NCI-H524 treated with DMSO at 0.1 percent for 48 hours (cell line): ENCODE measurements at places on chromosomes 5 and 9.

GRCh38 chr5:160363660-160364395, 6.6 kb downstream of the C1QTNF2 start:
- no peak for DNase-seq

DNA sequence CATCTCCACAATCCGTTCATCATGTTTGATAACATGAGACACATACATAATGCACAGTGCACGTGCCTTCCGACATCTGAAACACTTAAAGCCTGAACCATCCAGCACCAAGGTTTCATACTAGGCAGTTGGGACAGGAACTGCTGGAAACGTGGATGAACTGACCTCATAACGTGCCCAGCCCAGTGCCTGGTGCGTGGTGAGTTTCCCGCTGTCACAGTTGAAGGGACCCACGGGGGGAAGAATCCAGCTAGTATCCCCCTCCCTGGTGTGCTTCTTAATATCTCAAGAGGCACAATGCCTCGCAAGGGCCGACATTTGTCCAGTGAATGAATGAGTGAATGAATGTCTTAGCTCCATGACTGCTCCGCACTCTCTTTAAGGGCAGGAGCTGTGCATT, 23.2 kb downstream of the BARX1 start:
- no peak for DNase-seq

DNA sequence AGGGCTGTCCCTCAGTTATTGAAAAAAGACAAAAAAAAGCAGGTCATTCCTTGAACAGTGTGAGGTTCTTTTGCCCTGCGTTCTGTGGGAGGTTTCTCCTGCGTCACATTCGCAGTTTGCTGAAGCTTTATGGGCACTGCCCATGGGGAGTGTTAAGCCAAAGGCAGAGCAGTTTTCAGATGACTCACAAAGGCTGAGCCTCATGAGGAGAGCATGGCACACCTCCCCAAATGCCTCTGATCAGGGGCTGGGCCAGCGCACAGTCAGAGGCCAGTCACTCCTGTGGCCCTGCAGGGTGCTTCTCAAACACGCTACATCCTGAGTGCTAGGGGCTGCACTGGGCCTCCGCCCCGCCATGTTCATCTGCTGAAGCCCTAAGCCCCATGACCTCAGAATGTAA, 38.4 kb downstream of the IRX1 start:
- no peak for DNase-seq

GRCh38 chr5:160601046-160601445, 179.4 kb downstream of the PTTG1 start:
- DNase-seq = no peak

DNA sequence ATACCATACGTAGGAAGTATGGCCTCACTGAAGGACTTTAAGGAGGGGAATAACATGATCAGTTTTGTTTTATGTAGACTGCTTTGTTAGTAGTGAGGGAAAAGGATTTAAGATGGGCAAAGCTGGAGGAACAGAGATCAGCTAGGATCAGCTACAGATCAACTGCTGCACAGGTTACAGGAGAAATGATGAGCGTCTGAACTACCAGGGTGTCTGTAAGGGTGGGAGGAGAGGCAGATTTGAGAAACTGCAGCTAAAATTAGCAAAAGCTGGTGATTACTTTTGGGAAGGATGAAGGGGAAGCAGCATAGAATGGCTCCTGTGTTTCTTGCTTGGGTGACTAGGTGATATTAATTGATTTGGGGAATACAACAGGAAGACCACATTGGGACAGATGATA, 39.3 kb downstream of the VCP start:
- no peak for DNase-seq

GRCh38 chr9:88319936-88320747, 68.1 kb upstream of the SPIN1 start:
- no peak for DNase-seq

DNA sequence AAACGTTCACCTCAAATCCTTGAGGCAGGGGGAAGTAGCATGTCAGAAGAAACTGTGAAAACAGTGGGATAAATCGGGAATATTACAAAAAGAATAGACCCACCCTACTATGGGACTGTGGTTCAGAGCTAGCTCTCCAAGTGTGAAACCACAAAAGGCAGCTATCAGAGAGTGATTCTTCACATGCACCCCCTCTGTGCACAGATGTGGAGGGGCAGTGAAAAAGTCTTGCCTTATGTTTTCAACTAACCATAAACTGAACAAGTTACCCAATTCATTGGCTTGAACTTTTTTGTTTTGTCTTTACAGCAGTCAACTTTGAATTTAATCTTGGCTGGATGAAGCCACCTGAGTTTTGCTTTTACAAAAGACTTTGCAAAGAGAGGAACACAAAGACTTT, 98.8 kb upstream of the NR4A3 start:
- DNase-seq = no peak

GRCh38 chr5:2193542-2194235, 311.0 kb upstream of the IRX4 start:
- no peak for DNase-seq

GRCh38 chr5:42274913-42275312, 148.3 kb upstream of the GHR start:
- DNase-seq = no peak

DNA sequence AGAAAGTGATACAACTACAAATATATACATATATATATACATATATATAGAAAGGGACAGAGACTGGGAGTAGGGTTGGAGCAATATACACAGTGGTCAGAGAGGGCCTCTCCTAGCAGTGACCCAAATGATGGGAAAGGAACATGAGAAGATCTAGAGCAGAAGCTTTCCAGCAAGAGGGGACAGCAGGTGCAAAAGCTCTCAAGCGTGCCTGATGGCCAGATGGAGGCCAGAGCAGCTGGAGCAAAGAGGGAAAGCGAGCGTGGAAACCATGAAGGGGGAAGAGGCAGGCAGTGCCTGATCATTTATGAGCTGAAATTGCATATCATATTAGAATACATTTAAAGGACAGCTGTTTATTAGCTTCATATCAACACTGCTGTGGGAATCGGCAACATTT, 7.6 kb upstream of the GRPEL2 start:
- DNase-seq = peak; percentile 93

DNA sequence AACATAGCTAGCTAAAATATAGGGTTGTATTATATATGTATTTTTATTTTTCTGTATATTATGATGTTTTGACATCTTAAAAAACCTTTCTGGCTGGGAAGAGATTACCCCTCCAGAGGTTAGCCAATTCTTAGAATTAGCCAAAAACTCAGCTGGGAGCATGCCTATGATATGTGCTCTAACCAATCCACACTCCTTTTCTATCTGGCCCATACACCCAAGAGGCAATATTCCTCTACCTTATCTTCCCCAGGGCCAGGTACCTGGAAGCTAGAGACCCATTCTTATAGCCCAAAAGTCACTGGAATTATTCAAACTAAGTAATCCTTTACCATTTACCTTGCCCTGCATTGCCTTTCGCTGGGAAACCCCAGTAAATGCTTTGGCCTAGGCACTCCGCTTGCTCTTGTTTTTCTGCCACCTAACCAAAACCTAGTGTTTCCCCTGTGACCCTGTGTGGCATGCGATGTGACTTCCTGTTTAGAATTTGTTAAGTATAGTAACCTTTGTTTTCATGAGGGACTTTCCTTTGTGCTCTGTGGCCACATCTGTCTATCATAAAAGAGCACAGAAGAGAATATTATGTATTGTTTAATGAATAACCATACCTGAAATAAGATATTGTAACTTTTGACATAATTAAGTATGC, 37.4 kb downstream of the CSNK1G3 start:
- no peak for DNase-seq

DNA sequence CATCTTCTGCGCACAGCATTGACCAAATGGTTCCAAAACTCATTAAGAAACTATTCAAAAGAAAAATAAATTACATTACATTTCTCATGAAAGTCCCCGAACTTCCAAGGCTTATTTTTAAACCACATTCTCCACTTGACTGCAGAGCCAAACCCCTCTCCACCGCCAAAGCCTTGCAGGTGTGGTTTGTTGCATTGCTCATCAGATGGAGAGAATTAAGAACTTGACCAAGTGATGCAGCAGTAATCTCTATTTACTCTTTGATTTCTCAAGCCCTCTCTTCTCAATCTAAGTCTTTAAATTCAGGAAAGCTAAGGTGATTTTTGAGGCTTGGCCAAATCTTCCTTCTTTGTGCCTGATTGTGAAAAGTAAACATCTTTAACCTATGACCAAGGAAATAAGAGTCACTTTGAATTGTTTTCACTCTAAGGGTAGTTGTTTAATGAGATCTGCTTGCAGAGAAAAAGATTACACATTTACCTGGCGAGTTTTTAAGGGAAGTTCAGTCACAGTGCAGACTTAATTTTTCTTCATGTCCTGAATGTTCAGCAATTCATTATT, 290.5 kb upstream of the ITGA1 start:
- no peak for DNase-seq

DNA sequence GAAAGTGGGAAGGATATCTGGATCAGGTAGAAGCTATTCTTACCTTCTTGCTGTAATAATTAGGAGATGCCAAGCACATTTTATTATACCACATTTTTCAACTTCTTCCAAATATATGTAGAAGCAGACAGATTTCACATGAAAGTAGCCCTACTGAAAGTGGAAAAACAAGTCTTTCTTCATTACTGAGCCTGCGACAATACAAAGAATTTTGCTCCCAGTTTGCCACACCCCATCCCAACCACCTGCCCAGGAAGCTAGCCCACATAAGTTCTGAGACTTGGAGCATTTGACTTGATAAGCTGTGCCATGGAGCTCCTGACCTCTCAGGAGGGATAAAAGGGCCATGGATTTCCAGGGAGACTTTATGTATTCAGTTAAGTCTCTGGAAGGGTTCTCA, 249.1 kb upstream of the ADCY2 start:
- no peak for DNase-seq

GRCh38 chr9:2271426-2271825, 256.3 kb downstream of the SMARCA2 start:
- no peak for DNase-seq

GRCh38 chr5:31934156-31934555, 240.0 kb downstream of the GOLPH3 start:
- DNase-seq = no peak

- no peak for DNase-seq
Measured at GRCh38 chr9:117034866-117035265, 347.8 kb downstream of the TRIM32 start.

- DNase-seq = no peak
Measured at GRCh38 chr5:36334315-36334714, 32.6 kb upstream of the RANBP3L start.

- no peak for DNase-seq
Measured at GRCh38 chr9:126420643-126421564, 94.3 kb downstream of the MVB12B start.

DNA sequence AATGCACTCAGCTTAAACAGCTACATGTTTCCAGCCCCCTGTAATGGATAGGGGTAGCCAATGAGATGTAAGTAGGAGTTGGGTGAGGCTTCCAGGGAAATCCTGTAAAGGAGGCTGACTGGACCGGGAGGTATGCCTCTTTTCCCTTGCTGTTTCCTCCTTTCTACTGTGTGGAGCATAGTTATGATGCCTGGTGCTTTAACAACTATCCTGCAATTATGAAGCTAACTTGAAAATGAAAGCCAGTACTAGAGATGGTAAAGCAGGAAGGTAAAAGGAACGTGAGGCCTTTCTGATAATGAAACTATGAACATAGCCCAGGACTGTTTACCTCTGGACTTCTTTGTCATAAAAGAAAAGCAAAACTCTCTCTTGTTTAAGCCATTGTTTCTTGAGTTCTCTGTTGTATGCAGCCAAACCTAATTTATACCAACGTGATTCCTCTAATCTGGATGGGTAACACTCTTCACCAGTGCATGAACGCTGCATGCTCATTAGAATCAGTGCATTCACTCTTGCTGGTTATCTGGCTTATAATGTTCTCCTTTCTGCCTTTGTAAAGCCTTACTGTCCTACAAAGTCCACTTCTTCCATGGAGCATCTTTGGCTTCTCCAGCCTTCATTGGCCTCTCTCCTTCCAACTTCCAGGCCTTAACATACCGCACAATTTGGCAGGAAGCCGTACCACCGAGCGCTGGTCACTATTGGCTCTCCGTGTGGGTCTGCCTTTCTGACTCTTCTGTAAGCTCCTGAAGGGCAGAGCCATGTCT, 8.3 kb upstream of the ARHGEF28 start:
- no peak for DNase-seq

GRCh38 chr5:93300945-93301344, 280.1 kb downstream of the NR2F1-AS1 start:
- no peak for DNase-seq

DNA sequence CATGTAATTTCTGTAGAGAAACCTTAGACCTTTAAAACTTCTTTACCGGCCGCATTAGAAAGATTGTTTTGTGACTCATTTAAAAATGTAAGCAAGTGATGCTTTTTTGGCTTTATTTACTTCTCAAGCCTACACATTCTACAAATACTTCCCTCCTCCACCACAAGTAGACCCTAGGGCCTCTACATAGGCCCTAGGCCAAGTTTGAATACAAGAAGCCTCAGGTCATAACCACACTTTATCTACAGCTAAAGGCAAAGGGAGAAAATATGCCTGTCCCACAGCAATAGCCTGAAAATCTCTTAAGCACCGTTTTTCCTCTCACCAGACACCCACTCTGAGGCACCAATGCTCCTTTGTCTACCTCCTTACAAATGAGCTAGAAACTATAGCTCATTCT, 53.9 kb downstream of the CSNK1A1 start:
- DNase-seq = no peak

GRCh38 chr9:112028242-112029221, 131.9 kb downstream of the UGCG start:
- no peak for DNase-seq

GRCh38 chr5:94749042-94749441, 130.6 kb downstream of the SLF1 start:
- no peak for DNase-seq

DNA sequence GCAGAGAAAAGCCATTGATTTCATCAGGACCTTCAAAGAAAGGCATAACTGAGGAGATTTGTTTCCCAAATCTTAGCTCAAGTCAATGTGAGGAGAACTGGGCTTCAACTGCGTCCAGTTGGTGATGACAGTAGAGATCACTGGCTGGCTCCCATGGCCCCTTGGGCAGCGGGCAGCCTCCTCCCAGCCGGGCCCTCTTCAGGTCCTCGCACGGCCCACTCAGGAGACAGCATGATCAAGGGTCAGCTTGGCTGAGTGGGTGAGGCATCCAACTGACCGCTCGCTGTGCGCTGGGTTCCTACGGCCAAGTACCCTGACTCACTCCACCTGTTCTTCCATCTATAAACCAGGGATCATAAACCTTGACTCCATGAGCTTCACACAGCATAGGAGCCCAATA, 274.0 kb downstream of the NSG2 start:
- DNase-seq = no peak

DNA sequence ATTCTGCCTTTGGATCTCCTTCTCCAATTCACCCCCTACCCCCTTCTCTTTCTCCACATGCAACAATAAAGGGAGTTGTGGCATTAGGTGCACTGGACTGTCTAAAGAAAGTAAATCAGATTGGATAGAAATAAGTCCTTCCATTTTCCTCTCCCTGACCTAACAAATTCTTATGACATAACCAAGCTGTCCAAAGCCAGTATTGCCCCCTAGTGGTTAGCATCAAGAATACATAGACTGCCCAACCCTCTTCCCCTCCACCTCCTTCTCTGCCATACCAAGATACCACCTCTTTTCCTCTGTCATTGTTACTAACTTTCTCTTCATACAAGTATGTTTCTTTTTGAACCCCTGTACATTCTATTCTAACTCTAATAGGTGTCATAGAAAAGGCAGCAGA, 45.7 kb downstream of the PPARGC1B start:
- no peak for DNase-seq
